NT2/D1 (cell line): ENCODE measurements at places on chromosomes 4 and X.

GRCh38 chrX:15107367-15107988 is 162.4 kb downstream of the ASB9 start:
- DNase-seq = no peak

GRCh38 chr4:54371173-54371572 is 142.1 kb downstream of the PDGFRA start:
- DNase-seq = no peak

DNA sequence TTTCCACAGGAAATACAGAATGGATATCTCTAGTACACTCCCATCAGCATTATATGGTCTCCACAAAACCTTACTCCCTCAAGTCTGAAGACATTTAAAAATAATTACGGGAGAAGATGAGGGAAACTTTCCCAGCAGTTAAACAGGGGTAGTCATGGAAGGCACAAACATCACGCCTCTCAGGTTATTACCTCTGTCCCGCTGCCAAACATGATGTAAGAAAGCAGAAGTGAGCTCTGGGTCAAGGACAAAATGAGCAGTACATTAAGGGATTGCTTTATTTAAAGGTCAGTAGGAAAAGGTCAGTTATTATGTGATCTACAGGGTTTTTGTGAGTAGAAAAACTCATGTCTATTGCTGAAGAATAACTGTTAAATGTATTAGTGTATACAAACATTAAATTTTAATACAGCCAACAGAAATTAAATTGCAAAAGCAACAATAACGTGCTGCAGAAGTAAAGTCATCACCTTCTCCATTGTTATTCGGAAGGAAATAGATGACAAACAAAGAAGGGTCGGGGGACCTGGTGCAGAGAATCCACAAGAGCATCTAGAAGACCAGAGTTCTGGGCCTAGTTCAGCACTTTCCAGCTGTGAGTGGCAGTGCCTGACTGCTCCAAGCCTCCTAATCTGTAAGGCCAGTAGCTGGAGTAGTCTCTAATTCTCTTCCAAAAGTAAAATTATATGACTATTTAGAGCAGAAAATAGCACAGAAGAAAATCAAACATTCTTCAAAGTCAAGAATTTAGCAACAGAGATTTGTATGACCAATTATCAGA is 171.2 kb downstream of the PPP3CA start:
- DNase-seq = no peak

- no peak for DNase-seq
These were observed 219.9 kb upstream of the PACRGL start for GRCh38 chr4:20480165-20480947.

DNA sequence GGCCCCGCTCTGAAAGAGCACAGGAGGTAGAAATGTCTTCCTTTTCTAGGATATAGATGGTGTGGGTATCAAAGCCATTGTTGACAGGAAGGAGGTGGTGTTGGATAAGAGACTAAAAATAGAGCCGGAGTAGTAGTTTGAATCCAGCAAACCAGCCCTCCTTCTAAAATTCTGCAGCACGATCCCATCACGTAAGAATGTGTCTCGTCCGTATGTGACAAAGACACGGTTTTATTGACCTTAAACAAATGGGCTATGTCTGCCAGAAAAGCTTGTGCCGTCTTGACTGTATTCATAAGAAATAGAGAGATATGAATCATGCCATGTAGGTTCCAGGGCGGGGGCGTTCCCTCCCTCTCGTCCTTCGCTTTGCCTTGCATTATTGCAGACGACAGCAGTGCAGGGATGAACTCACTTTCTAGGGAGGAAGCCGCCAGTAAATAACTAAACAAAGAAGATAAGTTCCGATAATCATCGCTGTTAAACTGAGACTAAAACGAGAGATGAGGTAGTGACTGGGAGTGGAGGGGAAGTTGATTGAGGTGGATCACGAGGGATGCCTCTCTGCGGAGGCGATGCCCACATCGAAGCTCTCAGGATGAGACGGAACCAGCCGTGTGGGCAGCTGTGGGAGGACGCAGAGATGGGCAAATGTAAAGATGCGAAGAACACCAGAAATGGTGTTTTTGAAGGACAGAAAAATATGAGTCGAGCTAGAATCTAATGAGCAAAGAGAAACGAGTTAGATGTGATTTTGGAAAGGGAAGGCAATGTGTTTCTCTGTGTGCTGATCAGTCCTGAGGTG is 3.4 kb downstream of the TENM3 start:
- DNase-seq = no peak
